ENCODE measurements at places on chromosomes 1 and 21.

DNA sequence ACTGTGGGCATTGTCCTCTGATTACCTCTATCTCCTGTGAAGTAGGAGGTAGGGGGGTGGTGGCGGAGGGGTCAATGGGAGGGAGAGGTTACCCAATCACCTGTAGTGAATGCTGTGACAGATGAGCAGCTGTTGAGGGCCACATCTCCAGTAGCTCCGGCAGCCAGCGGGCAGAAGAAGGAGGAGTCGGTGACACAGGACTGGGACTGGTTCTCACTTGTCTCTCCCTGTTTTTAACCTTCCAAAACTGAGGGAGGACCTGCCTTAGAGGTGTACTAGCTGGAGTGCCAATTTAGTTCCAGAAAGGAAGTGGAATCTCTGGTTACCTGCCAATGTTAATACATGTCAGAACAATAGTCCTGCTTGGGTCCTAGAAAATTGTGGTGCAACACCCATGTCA is 56.2 kb upstream of the ENAH start:
- DNase-seq: no peak

GRCh38 chr1:56859287-56859686 is 4.7 kb downstream of the C8A start:
- DNase-seq: no peak

- DNase-seq: no peak
Observed at GRCh38 chr1:154821083-154821482, 49.0 kb downstream of the KCNN3 start.

- DNase-seq: no peak
Observed at GRCh38 chr1:219050822-219051125, 122.9 kb upstream of the LYPLAL1 start.

- no peak for DNase-seq
Observed at GRCh38 chr1:2448098-2448445, 28.0 kb upstream of the PLCH2 start.

DNA sequence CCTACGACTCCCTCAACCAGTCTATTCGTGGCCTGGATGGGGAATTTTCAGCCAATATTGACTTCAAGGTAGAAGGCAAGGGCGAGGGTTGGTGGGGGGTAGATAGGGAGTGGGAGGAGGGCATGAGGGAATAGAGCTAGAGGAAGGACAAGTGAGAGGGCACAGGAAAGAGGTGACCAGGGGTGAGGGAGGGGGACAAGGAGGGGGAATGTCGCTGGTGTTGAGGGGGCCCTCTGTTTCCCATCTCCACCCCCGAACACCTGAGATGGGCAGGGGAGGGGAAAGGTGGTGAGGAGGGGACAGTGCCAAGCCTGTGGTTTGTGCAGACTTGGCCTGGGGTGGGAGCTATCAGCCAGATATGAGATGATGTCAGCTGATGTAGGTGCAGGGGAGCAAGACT is 8.3 kb upstream of the ADAM15 start:
- no peak for DNase-seq

DNA sequence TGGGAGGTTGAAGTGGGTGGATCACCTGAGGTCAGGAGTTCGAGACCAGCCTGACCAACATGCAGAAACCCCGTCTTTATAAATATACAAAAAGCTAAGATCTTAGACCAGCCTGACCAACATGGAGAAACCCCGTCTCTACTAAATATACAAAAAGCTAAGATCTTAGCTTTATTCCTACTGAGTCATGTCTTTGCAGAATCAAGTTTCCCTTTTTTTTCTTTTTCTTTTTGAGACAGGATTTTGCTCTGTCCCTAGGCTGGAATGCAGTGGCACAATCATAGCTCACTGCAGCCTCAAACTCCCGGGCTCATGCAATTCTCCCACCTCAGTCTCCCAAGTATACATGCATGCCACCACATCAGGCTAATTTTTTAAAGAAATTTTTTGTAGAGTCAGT is 21.4 kb downstream of the KDM5B start:
- DNase-seq: no peak

- peak; percentile 6 for DNase-seq
Observed at GRCh38 chr1:69648486-69648885, 80.8 kb downstream of the LRRC7 start.

DNA sequence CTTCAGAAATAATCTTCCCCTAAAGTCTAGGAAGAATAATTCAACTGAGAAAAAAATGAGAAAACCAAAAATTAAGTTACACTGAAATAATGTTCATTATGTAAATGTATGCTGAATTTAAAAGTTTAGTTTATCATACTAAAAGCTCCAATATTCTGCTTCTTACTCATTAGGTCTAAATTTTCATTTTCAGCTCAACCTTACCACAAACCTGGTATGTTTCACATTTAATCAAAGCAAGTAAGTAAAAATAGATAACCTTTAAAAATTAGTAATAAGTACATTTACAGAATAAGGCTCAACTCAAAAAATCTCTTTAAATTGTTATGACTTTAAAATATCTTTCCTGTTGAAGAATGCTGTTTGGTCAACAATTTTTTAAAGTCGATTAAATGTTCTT is 15.0 kb downstream of the BTG3 start:
- no peak for DNase-seq

- DNase-seq: no peak
Observed at GRCh38 chr1:74057719-74058118, 140.3 kb downstream of the LRRIQ3 start.

GRCh38 chr21:41846033-41846317 is 33.2 kb downstream of the PRDM15 start:
- DNase-seq: no peak

DNA sequence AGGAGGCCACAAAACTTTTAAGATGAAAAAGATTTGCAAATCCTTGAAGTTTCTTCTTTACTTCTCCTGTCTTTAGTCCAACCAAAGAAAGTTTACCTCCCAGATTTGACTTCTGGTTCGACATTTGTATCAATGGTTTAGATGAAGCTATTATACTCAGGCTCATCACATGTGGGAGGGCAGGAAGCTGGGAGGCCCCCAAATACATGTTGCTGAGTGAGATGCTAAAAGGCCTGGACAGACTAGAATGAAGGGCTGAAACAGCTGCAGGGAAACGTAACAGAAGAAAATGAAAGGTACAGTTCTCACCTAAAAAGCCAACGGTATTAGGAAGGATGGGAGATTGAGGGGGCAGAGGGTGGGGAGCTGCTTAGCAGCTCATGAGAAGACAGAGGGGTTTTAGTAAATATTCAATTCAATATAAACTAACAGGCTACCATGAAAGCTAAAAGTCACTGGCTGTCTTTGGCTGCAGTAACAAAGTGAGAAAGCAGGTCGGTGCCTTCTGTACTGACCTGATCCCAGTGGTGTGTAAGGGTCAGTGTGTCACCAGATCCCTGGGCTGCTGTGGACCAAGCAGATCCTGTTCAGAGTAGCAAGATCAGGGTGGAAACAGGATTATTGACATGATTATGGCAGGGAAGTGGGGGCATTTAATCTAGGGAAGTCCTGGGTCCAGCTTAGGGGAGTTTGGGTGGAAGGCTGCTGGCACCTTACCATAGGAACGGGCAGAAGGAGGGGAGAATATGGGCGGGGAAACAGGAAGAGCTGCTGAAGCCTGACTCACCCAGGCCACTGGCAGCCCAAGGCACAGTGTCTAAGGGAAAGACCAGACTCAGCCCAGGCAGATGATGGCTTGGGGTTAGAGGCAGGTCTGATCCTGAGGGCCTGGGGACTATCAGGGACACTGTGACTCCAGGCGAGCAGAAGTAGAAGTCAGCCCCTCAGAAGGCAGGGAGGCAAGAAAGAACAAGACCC is 60.4 kb downstream of the KCNN3 start:
- DNase-seq: no peak

DNA sequence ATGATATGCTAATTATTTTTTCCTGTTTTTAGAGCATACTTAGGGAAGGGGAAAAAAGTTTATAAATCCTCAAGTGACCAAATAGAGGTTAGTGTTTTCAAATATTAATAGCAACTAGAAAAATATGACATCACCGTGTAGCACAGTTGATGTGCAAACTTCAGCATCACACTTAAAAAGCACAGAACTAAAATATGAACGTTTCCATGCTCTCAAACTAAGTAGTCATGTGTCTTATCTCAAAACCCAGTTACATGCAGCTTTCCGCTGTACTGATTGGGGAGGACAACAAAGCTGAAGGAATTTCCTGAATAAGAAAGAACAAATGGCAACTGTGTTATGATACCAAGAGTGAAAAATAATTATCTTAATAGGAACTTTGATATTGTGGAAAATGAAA is 903.7 kb downstream of the ADGRL2 start:
- DNase-seq: no peak

DNA sequence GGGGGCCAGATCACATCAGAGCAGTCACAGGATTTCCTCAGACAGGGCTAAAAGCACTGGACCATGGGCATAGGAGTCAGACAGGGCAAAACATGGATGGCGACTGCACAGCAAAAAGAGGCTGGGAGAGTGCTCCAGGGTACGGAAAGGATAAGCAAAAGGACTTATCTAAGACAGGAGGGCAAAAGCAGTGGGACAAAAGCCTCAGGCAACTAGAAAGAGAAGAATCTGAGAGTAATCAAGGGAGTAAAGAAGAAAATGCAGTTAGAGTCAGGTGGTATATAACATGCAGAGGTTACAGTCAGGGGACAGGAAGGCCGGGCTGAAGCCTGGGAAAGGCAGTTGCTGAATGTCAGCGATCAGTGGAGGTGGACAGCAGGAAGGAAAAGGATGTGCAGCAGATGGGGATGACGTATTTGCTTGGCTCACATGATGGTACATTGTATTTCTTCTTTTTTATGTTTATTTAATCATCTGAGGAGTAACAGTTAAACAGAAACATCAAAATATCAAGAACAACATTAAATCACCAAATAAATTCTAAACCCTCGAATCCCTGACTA is 63.1 kb upstream of the CNN3 start:
- no peak for DNase-seq

DNA sequence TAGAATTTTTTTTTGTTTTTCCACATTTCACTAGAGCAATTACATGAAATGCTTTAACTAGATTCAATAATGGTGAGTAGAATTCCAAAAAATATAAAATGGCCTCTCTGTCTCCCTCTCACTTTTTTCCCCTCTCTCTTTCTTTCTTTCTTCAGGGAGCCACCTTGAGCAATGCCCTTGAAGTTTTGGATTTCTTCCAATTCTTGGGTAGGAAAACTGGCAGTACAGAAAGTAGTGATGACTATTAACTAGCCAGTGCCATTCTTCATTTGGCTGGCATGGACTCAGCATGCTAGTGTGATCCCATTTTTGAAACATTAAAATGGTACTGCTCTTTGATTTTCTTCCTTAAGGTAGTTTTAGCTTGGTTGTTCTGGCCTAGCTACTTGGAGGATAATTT is 4.5 kb upstream of the FNBP1L start:
- DNase-seq: no peak

DNA sequence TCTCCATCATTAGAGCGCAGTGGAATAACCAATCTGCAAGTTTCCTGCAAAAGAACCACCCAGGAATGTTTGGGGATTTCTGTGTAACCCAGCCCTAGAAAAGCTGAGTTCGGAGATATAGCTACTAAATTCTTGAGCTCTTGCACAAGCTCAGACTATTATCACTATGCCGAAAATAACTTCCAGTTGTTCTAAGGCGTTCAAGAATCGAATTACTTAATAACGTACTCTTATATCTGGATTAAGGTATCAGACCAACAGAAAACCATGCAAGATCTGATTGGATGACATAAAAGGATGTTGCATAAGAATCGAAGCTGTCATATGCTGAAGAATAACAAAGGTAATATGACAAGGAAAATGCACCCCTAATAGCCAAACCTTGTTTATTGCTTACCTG is 7.5 kb upstream of the LAMC2 start:
- DNase-seq: peak; percentile 14

GRCh38 chr1:159468321-159468720 is 28.8 kb downstream of the OR10J1 start:
- no peak for DNase-seq

GRCh38 chr1:165915932-165916348 is 88.5 kb downstream of the UCK2 start:
- no peak for DNase-seq

DNA sequence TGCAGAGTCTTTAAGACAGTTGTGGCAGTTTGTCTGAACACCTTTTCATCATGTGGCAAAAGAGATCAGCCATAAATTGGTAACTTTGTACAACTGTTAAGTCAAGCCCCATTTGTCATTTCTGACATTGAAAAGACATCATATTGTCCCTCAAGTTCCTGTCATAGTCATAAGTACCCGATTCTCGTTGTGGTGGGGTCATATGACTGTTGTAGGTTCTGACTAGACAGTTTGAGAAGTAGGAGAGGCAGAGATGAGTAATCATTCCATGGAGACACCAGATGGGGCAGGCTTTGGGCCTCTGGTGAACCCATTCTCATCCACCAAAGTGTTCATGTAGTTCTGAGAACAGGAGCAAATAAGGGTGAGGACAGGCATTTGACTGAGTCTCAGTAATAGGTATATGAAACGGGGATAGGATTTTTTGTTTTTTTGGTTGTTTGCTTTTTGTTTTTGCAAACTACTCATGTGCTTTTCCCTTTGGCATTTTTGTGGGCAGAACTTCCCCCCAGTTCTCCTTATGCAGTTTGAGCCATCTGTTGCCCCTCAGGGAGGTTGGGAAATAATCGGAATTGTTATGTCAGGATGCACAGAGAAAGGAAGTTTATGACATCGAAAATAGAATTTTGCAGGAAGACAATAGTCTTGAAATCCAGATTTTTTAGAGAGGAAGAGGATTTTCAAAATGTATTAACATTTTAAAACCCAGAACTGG is 86.9 kb upstream of the KCNE2 start:
- peak; percentile 18 for DNase-seq

DNA sequence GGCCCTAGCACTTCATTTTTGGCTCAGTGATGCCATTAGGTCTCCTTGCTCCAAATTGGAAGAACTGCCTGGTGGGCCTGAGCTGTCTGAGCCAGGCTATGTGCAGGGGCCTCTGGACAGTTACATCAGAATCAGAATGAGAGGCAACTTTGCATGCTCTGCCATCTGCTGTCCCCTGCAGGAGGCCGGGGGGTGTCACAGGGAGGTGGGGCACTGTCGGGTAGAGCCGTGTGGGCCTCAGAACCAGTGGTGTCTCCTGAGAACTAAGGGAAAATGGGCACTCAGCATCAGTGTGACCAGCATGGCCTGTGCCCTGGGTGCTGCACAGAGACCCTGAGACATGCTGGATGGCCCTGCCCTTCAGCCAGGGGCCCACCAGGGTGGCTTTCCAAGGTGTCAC is 47.0 kb upstream of the COL6A1 start:
- DNase-seq: no peak

GRCh38 chr1:204684571-204685235 is 835 bp downstream of the LRRN2 start:
- DNase-seq: no peak

DNA sequence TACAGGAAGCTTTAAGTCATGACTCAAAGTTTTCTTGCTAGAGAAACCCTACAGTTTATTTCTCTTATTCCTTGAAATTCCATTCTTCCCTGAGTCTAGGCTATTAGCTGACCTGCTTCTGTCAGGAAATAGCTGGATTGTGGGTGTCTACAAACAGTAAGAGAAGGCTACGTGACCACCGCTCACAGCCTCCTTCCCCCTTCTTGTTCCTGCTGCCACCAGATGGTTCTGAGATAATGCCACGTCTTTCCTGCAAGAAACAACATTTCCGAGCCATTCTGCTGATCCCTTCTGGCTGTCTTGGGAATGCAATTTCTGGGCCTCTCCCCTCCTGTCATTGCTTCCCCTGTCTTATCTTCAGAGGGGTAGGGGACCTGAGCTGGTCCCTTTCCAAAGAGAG is 128.9 kb upstream of the SGIP1 start:
- DNase-seq: no peak

- no peak for DNase-seq
Observed at GRCh38 chr1:87560601-87561360, 232.1 kb downstream of the LMO4 start.

GRCh38 chr1:43981135-43981491 is 2.1 kb downstream of the B4GALT2 start:
- no peak for DNase-seq

- no peak for DNase-seq
Observed at GRCh38 chr1:208418667-208419066, 174.5 kb upstream of the PLXNA2 start.
